Left lung (tissue), 14 donors: ENCODE measurements at places on chromosomes 2 and 18. TPM values are rescaled to one million over a fixed set of nuclear protein-coding genes. Genes with fewer than 3 reads are reported as not detected.

CRACDL gene
- 4.0 TPM for polyA plus RNA-seq

IL18R1 gene
- 4.7 TPM for polyA plus RNA-seq

HOXD11 gene
- not detected for polyA plus RNA-seq

EVA1A gene
- polyA plus RNA-seq: 37.6 TPM

FOXI3 gene
- not detected for polyA plus RNA-seq

SH3RF3 gene
- polyA plus RNA-seq: 7.9 TPM

KRTCAP3 gene
- polyA plus RNA-seq: 17.8 TPM

SGO2 gene
- polyA plus RNA-seq: 15.1 TPM

LONRF2 gene
- polyA plus RNA-seq: 3.3 TPM

SP110 gene
- polyA plus RNA-seq: 37.8 TPM

GDF7 gene
- polyA plus RNA-seq: 0.25 TPM

DLX1 gene
- polyA plus RNA-seq: not detected

SCN7A gene
- 112 TPM for polyA plus RNA-seq

ACKR3 gene
- polyA plus RNA-seq: 35.3 TPM

SIX3 gene
- not detected for polyA plus RNA-seq

CNTNAP5 gene
- 0.29 TPM for polyA plus RNA-seq

MGAT4A gene
- polyA plus RNA-seq: 20.2 TPM

FBXO36 gene
- polyA plus RNA-seq: 5.9 TPM

ATP6V1C2 gene
- 3.4 TPM for polyA plus RNA-seq

CD8B2 gene
- polyA plus RNA-seq: 0.23 TPM

ARHGEF4 gene
- 3.3 TPM for polyA plus RNA-seq

TMEM37 gene
- 27.6 TPM for polyA plus RNA-seq

CKAP2L gene
- polyA plus RNA-seq: 29.3 TPM

FBLN7 gene
- 13.9 TPM for polyA plus RNA-seq

ALKAL2 gene
- polyA plus RNA-seq: 8.8 TPM

EPB41L3 gene
- polyA plus RNA-seq: 30.0 TPM

FECH gene
- polyA plus RNA-seq: 31.7 TPM

REEP1 gene
- 18.2 TPM for polyA plus RNA-seq

CSRNP3 gene
- polyA plus RNA-seq: 11.4 TPM

POTEJ gene
- 0.36 TPM for polyA plus RNA-seq

DSC1 gene
- 0.07 TPM for polyA plus RNA-seq

SLC9A4 gene
- polyA plus RNA-seq: 0.06 TPM

MC4R gene
- polyA plus RNA-seq: 1.4 TPM

CYP27A1 gene
- polyA plus RNA-seq: 28.3 TPM
